CD4-positive, alpha-beta T cell treated with Interferon gamma for 1 hour (primary cell): ENCODE measurements at places on chromosomes 5 and 9.

DNA sequence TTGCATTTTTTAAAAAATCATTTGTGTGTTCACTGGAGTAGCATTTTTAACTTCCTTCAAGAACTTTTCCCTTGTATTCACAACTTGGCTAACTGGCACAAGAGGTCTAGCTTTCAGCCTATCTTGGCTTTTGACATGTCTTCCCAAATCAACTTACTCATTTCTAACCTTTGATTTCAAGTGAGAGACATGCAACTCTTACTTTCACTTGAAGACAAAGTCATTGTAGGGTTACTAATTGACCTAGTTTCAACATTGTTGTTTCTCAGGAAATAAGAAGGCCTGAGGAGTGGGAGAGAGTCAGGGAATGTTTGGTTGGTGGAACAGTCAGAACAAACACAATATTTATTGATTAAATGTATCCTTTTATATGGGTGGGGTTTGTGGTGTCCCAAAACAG, 95.0 kb upstream of the C9orf72 start:
- DNase-seq: no peak

- DNase-seq: no peak
Observed at GRCh38 chr9:134435550-134436378, 109.5 kb downstream of the RXRA start.

- DNase-seq: no peak
Observed at GRCh38 chr9:101509572-101509971, 24.1 kb upstream of the RNF20 start.

DNA sequence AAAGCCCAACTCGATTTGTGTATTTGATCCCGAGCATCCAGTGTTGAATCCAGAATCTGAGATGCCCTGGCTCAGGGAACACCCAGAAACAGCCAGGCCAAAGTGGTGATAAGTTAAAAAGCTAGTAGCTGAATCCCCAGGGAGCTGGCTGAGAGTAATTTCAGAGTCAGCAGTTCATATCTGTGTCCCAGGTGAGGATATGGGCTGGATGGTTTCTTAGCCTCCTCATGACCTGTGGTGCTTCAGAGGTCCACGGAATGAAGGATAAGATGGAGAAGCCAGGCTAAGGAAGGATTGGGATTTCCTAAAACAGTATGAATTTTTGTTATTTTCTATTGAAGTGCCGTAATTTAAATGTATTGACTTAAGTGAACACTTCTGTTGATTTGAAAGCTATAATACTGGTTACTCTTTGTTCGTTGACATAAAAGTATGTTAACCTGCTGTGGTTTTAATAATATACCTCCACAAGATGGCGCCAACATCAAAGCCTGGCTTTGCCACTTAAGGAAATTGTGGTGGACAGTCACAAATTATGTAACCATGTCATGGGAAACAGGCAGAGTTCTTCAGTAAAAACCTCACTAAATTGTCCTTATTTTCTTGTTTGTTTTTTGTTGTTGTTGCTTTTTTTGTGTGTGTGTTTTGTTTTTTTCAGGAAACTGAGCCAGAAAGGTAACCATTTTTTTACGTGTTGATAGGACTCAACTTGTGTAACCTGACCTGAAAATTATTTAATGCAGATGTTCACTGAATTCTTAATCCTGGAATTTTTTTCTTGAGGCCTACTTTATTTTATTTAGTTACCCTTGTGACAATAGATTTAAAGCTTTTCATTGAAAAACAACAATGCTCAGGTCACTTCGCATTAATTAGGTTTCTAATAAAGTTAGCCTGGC, 11.4 kb downstream of the MTAP start:
- DNase-seq: peak; percentile 60

- no peak for DNase-seq
Observed at GRCh38 chr5:73960426-73960825, 334.4 kb downstream of the ARHGEF28 start.

GRCh38 chr5:40494631-40495236, 185.0 kb upstream of the PTGER4 start:
- DNase-seq: no peak

GRCh38 chr9:76692458-76693129, 71.6 kb upstream of the PCA3 start:
- DNase-seq: no peak

DNA sequence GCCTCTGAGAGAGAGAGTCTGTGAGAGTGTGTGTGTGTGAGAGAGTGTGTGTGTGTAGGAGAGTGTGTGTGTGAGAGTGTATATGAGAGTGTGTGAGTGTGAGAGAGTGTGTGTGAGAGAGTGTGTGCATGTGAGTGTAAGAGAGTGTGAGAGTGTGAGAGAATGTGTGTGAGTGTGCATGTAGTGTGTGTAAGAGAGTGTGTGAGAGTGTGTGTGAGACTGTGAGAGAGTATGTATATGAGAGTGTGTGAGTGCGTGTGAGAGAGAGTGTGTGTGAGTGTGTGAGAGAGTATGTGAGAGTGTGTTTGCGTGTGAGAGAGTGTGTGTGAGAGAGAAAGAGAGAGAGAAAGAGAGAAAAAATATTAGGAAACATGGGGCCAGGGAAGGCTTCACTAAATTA, 588.3 kb upstream of the SGCD start:
- DNase-seq: no peak

DNA sequence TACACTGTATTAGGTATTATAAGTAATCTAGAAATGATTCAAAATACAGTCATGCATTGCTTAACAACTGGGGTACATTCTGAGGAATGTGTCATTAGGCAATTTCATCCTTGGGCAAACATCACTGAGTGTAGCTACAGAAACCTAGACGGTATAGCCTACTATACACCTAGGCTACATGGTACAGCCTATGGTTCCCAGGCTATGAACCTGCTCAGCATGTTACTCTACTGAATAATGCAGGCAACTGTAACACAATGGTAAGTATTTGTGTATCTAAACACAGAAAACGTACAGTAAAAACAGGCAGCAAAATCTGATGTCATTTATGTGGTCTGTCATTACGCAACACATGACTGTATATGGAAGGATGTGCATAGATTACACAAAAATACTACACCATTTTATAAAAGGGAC, 96.8 kb downstream of the RAPGEF6 start:
- DNase-seq: no peak

DNA sequence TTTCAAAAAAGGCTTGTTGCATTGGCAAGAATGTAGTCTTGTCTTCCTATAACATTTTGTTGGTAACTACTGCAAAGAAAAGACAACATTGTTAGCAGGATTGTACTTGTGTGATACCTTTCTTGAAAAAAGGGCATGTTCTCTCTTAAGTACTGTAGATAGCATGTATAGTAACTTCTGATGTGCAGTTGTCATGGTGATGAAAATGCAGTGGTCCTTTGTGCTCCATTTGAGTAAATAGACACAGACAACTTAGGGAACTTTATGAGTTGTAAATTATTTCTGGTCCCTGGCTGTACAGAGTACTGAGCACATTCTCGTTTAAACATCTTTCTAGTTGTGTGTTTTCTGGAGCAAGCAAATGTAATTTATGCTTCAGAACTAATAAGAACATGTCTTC, 103.3 kb downstream of the CD180 start:
- no peak for DNase-seq

GRCh38 chr5:129664336-129664937, 83.5 kb upstream of the MINAR2 start:
- DNase-seq: no peak

DNA sequence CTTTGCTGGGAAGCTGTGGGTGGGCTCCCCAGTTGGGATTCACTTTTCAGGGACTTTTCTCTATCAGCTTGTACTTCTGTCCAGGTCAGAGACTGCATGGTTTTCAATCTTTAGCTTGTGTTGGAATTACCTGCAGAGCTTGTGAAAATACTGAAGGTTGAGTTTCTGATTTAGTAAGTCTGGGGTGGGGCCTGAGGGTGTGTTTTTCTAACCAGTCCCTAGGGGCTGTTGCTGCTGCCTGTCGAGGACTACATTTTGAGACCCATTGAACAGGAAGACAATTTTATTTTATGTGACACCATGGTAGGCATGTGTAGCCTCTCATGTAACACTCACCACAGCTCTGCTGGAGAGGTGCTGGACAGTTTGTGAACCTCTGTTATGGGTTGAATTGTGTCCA, 14.7 kb upstream of the MLANA start:
- no peak for DNase-seq

- no peak for DNase-seq
Observed at GRCh38 chr5:113047234-113047633, 70.6 kb downstream of the DCP2 start.

- DNase-seq: no peak
Observed at GRCh38 chr9:94511955-94512265, 43.0 kb upstream of the PCAT7 start.

- peak; percentile 1 for DNase-seq
Observed at GRCh38 chr5:35129921-35130485, 82.3 kb upstream of the AGXT2 start.

DNA sequence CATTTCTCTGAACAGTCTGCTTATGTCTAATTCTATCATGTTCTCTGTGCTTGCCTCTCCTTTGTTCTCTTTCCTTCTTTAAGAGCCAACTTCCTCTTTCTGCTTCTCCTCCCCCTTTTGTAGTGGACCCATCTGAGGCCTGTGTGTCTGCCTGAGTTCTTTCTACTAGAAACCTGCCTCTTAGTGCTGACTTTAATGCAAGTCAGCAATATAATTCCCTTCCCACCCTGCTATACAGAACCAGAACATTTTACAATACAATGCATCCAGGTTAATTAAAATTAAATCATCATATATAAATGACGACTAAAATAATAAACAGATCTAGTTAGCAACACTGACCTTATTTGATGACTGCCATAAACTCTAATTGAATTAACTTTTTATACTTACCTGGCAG, 82.6 kb upstream of the GAS1 start:
- no peak for DNase-seq

- DNase-seq: no peak
Observed at GRCh38 chr5:125227333-125228095, 481.1 kb upstream of the ZNF608 start.

DNA sequence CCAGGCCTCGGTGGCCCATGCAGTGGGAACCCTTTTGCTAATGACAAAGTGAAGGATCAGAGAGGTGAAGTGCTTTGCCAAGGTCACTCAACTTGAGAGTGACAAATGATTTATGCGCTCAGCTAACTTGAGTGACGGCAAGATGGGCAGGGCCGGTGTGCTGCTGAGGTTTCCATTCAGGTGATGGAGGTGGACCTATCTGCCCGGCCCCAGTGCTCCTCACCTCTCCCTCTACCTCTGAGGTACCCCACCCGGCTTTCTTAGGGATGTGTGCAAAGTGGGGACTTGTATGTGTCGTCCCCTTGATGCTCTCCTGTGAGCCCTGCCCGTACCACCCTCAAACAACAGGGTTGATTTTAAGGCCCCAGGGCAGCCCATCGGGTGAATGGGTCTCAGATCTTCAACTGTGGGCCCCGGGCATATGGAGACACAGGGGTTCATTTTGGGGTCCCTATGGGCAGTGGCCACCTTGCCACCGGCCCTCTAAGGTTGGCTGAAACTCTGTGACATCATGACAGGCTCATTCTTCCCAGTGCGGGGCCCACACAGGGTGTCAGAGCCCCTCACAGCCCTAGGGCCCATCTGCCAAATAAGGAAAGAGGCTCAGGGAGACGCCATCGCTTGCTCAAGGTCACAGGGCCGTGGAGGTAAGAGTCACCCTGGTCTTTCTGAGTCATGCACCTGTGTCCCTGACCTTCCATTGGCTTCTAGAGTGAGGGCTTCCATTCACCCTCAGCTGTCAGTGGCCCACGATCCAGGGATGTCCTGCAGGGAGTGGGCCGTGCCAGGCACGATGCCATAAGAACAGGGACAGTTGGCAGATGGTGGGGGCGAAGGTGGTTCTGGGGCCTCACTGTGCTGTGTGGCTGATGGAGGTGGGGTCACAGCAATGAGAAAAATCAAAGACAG, 170.6 kb upstream of the MVB12B start:
- no peak for DNase-seq

DNA sequence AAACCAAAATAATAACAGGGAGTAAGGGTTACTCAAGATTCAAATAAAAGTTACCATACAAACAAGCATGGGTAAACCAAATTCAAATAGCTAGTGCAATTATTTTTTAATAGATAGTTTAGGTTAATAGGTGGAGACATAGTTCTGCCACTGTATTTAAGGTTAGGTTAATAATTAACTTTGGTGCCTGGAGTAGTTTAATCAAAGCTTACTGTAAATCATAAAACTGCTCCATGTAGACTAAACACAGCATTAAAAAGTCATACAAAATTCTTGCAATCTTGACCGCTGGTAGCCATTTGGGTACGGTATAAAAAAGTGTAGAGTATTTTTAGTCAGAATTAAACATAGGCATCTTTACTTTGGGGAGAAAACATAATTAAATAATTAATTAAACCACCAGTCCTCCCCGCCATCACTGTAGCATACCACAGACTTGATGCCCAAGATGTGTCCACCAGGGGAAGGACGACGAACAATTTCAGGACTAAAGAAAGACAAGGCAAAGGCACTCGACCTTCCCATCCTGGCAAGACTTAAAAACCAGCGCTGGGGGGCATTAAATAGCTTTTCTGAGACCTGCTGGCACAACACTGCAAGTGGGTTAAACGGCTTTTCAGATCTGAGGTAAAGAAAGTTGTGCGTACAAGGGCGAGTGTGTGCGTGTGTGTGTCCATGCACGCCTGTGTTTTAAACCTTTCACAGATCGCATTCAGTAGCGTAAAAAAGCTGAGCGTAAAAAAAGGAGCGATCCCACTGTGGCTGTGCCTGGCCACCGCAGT, 2.9 kb downstream of the SEMA6A start:
- DNase-seq: no peak

- no peak for DNase-seq
Observed at GRCh38 chr9:111599955-111600343, 502 bp upstream of the PTGR1 start.

- DNase-seq: no peak
Observed at GRCh38 chr5:135208903-135209721, 175.1 kb upstream of the PITX1 start.

DNA sequence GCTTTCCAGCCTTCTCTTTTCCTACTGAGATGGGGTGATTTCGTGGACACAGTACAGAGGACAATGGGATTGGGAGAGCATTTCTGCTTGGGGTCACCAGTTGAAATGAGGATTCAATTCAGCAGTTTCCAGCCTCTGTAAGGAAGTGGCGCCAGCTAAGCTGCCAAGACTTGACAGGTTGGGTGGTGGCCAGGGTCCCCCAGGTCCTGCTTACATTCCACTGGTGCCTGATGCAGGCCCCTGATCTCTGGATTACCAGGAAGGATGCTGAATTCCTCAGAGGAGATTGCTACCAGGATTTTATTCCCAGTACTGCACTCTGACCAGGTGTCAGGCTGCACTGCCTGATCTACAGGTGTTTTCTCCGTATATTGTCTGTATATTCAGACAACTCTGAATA, 119.7 kb downstream of the PSD2 start:
- DNase-seq: no peak

DNA sequence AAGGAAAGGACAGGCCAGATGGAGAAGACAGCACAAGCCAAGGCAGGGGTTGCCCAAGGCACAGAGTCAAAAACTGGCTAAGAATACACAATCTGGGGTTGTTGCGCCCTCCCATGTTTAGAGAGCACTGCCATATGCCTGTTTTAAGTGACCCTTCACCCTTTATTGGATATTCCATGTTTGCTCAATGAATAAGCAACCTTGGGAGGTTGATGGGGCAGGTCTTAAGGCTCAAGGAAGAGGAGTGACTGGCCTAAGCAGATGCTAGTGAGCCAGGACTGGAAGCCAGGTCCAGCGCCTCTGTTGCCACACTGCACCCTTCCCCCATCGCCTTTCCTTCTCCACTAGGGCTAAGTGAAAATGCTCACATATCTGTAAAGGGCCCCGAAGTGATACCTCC, 6.7 kb downstream of the TXN start:
- no peak for DNase-seq

- no peak for DNase-seq
Observed at GRCh38 chr5:122545986-122546385, 228.9 kb upstream of the SNX2 start.

- no peak for DNase-seq
Observed at GRCh38 chr9:111051400-111051799, 13.1 kb upstream of the LPAR1 start.
